Cerebellar nuclear complex (tissue), 1 donor: ENCODE measurements at places on chromosomes 3 and 15.

DNA sequence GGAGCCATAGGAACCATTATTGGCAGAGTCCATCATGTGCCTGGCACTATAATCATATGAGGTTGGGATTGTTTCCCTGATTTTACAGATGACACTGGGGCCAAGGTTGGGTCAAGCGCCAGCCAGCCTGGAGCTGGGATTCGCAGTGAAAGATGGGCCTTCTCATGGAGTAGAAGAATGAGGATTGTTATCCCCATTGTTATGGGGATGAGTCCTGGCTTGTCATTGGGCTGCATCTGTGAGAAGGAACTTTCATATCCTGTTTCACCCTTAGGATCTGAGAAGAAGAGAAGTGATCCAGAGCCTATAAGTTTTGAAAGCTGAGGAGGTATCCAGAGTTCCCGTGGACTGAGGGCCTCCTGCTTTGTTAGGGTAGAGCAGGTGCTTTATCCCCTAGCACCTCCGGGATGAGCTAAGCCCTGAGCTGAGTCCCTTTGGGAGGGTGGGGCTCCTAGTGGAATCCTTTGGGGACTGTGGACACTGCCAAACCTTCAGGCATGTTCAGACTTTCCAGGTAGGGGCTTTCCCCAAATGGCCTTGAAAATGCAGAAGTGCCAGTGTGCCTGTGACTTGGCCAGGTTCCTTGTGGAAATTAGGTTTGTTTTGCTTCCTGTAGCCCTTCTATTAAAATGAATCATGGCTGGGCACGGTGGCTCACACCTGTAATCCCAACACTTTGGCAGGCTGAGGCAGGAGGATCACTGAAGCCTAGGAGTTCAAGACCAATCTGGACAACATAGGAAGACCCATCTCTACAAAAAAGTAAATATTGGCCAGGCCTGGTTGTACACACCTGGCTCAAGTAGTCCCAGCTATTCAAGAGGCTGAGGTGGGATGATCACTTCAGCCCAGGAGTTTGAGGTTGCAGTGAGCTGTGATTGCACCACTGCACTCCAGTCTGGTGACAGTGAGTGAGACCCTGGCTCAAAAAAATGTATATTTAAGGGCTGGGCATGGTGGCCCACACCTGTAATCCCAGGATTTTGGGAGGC, 30.2 kb upstream of the BSN start:
- no peak for DNase-seq

GRCh38 chr3:46372492-46373359, 2.0 kb downstream of the CCR5 start:
- no peak for DNase-seq

- DNase-seq: no peak
Observed at GRCh38 chr15:51226576-51227210, 111.7 kb downstream of the CYP19A1 start.

- DNase-seq: no peak
Observed at GRCh38 chr3:73656241-73656890, 31.6 kb upstream of the PDZRN3 start.

DNA sequence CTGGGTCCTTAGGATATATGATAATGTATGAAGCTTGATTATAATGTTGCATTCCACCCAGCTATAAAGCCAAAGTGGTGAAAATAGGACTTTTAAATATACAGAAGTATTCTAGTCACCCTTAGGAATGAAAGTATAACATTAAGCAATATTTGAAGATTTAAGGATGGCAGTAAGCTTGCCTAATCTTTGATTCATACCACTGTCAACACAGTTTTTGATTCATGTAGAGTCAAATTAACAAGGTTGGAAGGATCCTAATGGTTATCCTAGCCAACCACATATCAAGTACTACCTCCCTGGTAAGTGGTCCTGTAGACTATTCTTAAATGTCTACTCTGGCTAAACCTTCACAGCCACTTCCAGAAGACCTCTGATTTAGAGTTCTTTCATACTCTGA, 18.6 kb downstream of the ARIH1 start:
- DNase-seq: no peak

GRCh38 chr15:84807228-84807627, 9.9 kb upstream of the ALPK3 start:
- no peak for DNase-seq

GRCh38 chr15:63939531-63940130, 105.9 kb upstream of the HERC1 start:
- peak; percentile 22 for DNase-seq
